ENCODE measurements at places on chromosomes 7 and 10.

DNA sequence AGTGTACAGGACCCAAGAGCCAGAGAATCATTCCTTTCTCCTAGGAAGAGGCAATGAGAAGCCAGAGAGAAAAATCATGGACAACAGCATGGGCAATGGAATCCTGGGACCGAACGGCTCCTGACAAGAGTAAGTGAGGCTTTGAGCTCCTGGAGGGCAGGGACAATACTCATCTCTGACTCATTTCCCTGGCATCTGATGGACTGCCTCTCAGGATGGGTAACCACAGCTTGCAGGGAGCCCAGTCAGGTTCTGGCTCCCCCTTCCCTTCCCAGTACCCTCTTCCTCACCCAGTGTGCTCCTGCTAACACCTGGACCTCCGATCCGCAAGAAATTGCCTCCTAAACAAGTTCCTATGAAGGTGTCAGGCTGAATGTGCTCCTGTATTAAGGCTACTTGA is 51.2 kb upstream of the SORCS3 start:
- DNase-seq: no peak

DNA sequence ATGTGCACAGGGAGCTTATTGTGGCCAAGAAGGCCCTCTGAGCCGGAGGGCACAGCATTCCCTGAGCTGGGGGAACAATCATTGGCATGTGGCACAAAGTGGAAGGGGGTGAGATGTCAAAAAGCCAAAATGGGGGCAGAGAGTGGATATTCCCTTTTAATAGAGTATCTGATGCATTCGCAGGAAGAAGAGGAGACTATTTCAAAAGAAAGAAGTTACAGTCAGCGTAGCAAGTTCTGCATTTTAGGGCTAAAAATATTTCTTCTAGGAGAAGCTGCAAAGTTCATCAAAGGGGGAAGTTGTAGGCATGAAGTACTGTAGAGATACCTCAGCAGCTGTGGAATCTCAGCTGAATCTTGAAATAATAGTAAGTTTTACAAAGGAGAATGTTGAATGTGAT is 136.0 kb upstream of the WDR11 start:
- no peak for DNase-seq

GRCh38 chr7:11343818-11344413 is 370.2 kb downstream of the PHF14 start:
- DNase-seq: no peak

DNA sequence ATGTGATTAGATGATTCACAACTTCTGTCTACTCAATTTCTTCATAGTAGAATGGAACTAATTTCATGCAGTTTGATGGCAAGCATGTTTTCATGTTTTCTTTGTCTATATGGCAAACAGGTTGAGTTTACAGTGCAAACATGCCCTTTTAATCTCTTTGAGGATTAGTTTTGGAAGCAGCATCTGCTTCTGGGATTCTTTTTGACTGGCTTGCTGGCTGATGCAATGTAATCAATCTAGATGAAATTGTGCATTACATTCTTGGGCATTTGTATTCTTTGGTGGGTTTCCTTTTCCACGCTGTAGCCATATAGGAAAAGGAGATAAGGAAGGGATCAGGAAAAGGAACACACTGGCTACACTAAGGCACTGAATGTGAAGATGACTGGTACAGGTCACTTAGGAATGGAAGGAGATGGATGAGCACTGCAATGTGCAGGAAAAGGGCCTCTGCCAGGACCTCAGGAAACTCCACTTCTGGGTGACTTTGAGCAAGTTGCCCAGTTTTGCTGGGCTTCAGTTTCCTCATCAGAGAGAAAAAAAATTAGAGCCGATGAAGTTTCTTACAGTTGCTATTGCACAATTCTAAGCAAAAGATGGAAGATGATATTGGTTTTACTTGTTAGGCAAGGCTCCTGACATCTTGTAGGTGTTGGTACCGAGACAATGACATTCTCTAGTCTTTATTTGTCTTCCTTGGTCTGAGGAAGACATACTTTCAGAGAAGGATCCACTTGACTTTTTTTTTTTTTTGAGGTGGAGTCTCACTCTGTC is 269.1 kb downstream of the SUGCT start:
- no peak for DNase-seq

GRCh38 chr10:69213591-69214311 is 6.4 kb upstream of the HKDC1 start:
- no peak for DNase-seq

Data from NCI-H187 treated with DMSO at 0.1 percent for 48 hours (cell line).